ENCODE measurements at places on chromosomes 7 and 10.
A peak's percentile ranks its signal among the peaks of the same experiment; 100 is the strongest.

GRCh38 chr7:122027058-122027457 lies 117.0 kb downstream of the AASS start:
- no peak for DNase-seq

DNA sequence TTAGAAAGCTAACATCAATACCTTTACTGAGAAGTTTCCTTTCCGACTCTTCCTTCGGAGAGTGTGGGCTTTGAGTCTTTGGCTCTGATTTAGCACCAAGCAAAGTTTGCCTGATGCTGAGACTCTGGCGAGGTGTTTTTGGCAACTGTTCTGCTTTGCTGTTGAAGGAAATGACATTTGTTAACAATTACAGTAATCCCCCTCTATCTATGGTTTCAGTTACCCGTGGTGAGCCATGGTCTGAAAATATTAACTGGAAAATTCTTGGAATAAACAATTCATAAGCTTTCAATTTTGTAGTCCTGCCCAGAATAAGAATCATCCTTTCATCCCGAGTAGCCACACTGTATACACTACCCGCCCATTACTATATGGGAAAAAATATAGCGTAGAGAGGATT lies 126.3 kb downstream of the ARHGAP21 start:
- DNase-seq = no peak

- DNase-seq = no peak
These were observed 689.7 kb upstream of the CELF2 start for GRCh38 chr10:10327934-10328333.

GRCh38 chr10:52071814-52072213 lies 242.3 kb upstream of the DKK1 start:
- DNase-seq = no peak

DNA sequence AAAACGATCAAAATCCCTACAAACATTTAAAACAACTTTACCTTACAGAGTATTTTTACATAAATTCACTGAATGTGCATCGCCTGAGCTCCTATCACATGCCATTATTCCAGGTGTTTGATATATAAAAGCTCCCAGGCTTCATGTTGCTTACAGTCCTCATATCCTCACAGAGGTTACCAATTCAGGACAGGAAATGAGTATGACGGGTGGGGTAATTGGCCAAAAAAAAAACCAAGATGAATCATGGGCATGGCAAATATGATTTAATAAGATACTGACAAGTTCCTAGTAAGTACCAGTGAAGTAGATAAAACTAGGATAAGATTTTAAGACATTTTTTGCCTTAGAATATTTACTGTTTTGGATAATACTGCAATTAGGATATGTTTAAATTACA lies 135.8 kb downstream of the KMT2E start:
- no peak for DNase-seq

- DNase-seq = no peak
These were observed 455.9 kb downstream of the TYW1 start for GRCh38 chr7:67452516-67453026.

DNA sequence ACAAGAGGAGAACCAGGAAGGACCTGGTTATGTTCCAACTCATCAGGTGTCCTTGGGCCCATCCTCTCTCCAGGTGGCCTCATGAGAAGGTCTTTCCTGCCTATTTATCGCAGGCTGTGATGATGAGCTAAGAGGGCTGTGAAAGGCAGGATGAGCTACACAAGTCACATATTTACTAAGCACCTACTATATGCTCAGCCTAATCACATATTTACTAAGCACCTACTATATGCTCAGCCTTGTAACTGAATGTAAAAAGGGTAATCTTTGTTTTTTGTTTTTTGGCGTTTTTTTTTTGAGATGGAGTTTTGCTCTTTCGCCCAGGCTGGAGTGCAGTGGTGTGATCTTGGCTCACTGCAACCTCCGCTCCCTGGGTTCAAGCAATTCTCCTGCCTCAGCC lies 44.2 kb upstream of the NPFFR1 start:
- peak; percentile 26 for DNase-seq

GRCh38 chr10:61642676-61643075 lies 20.1 kb upstream of the CABCOCO1 start:
- no peak for DNase-seq

GRCh38 chr7:55532150-55532917 lies 40.0 kb downstream of the VOPP1 start:
- no peak for DNase-seq

- peak; percentile 22 for DNase-seq
These were observed 132.3 kb upstream of the CDK1 start for GRCh38 chr10:60645980-60646379.

- no peak for DNase-seq
These were observed 259.7 kb upstream of the HABP2 start for GRCh38 chr10:113293167-113293566.

DNA sequence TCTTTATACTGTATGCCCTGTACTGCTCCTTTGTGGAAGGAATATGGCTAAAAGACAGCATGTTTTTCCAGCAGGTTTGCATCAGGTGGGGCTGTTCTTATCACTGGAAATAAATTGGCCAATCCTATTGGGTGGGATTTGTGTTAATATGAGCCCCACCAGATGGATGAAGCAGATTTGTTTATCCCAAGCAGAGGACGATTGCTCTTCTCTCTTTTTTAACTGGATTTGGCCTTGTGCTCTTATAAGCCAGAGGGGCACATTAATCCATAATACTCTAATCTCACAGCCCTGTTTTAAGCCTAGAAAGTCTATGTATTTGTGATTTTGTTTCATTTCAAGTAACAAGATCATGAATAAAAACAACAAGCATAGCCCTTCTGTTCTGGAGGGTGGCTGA lies 240.1 kb upstream of the ADARB2 start:
- no peak for DNase-seq

DNA sequence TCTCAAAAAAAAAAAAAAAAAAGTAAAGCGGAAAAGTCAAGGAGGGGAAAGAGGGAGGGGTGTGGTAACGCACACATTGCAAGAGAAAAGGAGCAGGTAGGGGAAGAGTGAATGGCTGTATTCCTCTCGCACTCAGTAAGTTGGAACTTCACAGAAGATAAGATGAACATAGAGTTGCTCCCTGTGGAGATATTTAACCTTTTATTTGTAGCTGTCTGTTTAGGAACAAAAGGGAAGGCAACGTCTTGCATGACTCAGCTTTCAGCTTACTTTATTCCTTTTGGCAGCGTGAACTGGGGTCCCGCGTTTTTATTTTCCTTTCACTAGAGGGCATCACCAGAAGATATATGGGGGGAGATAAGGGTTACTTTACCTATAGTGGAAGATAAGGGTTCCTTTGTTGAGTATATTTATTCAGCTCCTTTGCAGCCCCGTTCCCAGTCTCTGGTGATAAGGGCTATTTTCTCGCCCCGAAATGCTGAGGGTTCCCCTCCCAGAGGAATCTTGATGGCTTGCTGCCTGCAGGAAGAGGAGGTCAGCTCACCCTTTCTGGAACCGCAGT lies 78.5 kb downstream of the APBB1IP start:
- DNase-seq = no peak

DNA sequence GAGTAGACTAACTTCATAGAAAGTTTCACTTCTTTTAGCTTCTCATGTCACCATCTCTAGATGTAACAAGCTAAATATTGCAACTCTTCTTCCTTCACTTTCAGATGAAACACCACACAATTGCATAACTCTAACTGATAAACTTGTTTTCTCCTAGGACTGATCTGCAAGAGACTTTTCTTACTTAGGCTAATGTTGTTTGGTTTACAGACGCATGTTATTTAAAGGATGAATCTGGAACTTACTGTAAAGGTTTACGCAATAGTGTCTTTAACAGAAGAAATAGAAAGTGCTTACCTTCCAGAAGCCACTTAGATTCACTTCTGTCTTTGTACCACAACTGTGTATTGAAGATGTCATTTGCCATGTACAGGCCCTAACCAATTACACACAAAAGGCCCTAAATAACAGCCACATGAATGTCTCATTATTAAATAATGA lies 22.1 kb upstream of the ZC3HAV1 start:
- DNase-seq = no peak

DNA sequence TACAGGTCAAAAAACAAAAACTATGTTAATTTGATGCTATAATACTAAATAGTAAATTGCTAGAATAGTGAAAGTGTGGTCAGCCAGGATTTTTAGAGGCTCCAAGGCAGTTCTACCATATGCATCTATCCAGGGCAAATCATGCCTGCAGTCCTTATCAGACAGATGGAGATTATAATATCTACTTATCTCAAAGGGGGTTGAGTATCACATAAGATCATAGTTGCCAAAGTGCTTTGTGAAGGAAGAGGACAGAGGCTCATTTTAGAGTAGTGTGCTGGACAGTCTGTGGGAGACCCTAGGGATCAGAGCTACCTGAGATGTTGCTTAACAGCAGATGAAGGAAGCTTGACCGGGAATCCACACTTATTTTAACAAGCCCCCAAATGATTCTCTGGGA lies 3.2 kb downstream of the ICA1 start:
- DNase-seq = no peak

- DNase-seq = peak; percentile 38
These were observed 145.3 kb upstream of the PRSS1 start for GRCh38 chr7:142603870-142604448.

GRCh38 chr10:6753644-6754043 lies 173.6 kb upstream of the PRKCQ start:
- no peak for DNase-seq

GRCh38 chr10:124650820-124651401 lies 93.3 kb downstream of the FAM53B start:
- no peak for DNase-seq

- no peak for DNase-seq
These were observed 239.4 kb downstream of the CHCHD3 start for GRCh38 chr7:132842478-132842877.

DNA sequence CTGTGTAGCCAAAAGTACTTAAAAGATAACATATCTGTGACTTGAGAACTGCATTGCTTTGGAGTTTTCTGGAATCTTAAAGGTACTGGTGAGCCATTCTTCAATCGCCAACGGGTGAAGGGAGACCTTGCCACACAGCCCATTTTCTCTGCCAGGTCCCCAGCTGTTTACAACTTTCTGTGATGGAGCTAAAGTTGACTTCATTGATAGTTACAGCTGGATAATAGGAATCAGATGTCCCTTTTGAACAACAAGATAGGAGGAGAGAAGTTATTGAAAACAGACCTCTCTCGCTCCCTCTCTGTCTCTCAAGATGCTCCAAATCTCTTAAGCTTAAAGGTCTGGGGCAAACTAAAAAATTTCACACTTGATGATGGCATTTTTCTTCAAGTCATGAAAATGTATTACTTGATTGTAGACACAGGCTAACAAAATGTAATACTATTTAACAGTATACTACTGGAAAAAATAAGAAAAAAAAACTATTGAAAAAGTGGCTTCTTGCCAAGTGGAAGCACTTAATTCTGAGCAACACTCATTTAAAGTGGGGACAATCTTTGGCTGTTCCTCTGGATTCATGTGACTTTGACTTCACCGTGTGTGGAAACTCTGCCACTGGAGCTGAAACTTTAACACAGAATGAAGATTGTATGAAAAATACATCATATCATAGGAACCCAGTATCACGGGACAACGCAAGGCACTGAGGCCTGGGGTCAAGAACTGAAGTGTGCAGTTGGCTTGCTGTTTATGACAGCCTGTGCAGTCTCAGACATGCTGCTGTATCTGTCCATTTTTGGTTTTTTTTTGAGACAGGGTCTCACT lies 78.4 kb upstream of the AFAP1L2 start:
- no peak for DNase-seq

DNA sequence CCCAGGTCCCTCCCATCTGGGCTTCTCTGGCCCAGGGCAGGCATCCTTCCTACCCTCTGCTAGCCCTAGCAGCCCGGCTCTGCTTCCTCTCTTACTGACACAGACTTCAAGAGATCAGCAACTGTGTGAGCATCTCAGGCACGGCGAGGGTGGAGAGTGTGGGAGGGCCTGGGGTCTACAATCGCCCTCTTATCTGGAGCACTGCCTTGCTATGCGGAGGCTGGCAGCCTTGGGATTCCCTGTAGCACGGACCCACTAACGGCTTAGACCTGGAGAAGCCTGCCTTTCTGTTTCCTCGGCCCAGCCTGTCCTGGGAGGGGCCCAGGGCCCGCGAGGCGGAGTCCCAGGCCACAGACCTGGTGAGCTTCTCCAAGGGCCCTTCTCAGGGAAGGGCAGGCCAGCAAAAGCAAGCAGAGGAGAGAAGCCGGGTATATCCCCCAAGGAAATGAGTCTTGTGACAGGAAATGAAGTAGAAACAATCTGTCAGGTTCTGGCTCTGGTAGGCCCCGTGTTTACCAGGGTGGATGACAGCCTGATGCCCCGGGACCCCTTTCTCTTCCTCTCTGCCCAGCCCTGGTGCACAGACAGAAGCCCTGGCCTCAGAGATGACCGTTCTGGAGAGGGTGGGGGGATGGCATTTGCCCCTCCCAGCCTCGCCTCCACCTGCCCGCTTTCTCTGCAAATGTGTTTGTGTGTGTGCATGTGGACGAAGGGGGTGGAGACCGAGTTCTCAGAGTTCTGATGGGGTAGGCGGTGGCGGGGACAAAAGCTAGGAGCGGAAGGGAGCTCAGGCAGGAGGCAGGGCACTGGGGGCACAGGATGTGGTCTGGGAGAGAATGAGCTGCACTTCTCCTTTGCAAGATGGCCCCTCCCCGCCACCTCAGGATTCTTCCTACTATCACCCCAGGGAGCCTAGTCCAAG lies 2.5 kb downstream of the LRCH4 start:
- no peak for DNase-seq

DNA sequence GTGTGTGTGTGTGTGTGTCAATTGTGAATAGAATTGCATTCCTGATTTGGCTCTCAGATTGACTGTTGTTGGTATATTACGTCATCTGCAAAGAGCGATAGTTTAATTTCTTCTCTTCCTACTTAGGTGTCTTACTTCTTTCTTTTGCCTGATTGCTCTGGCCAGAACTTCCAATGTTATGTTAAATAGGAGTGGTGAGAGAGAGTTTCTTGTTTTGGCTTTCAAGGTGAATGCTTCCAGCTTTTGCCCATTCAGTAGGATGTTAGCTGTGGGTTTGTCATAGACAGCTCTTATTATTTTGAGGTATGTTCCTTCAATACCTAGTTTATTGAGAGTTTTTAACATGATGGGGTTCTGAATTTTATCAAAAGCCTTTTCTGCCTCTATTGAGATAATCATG lies 34.2 kb upstream of the PRSS37 start:
- DNase-seq = no peak

- no peak for DNase-seq
These were observed 20.7 kb downstream of the CREB3L2 start for GRCh38 chr7:137981175-137981574.

- DNase-seq = no peak
These were observed 149.4 kb downstream of the SNX10 start for GRCh38 chr7:26441002-26441521.

- DNase-seq = no peak
These were observed 102.1 kb downstream of the CUX1 start for GRCh38 chr7:101919363-101920115.

DNA sequence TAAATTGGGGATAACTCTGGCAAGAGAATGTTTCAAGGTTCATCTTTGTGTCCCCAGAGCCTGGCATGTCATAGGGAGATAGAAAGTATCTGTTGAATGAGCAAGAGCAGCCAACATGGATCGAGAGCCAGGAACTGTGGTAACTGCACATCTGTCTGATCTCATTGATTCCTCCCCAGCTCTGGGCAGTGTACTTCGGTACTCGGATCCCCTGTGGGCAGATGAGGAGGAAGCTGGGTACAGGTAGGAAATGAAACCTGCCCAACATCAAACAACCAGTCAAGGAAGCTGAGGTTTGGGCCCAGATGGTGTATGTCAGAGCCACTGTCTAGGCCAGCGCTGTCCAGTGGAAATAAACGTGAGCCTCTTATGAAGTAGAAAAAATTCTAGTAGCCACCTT lies 76.4 kb downstream of the GRK5 start:
- no peak for DNase-seq

GRCh38 chr7:157139111-157139809 lies 534 bp downstream of the UBE3C start:
- peak; percentile 72 for DNase-seq
